T-helper 17 cell (primary cell): ENCODE measurements at places on chromosomes 4 and X.

DNA sequence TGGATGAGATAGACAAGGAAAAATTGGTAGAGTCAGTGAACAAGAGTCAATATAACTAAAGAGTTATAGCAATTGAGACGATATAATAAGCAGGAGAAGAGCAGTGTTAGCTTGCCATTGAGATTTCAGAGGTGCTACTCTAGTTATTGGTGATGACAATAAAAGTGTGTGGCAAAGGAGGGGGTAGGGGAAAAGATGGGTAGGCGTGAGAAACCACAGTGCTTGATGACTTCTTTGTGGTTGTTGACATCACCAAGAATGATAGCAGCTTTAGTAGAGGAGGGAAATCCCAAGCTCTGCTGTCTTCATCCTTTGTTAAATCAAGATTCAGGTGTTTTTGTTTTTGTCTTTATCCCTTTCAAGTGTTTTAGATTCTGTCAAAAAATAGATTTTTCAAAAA is 179.9 kb upstream of the PPP3CA start:
- peak; percentile 8 for DNase-seq
- H3K36me3 ChIP-seq: no peaks in the 10 kb centered on the region
- H3K4me3 ChIP-seq: peak overlapping the region; percentile 78
- H3K27me3 ChIP-seq: peaks cover 11% of the 10 kb centered on the region
- H3K4me1 ChIP-seq: peaks cover 10% of the 10 kb centered on the region

DNA sequence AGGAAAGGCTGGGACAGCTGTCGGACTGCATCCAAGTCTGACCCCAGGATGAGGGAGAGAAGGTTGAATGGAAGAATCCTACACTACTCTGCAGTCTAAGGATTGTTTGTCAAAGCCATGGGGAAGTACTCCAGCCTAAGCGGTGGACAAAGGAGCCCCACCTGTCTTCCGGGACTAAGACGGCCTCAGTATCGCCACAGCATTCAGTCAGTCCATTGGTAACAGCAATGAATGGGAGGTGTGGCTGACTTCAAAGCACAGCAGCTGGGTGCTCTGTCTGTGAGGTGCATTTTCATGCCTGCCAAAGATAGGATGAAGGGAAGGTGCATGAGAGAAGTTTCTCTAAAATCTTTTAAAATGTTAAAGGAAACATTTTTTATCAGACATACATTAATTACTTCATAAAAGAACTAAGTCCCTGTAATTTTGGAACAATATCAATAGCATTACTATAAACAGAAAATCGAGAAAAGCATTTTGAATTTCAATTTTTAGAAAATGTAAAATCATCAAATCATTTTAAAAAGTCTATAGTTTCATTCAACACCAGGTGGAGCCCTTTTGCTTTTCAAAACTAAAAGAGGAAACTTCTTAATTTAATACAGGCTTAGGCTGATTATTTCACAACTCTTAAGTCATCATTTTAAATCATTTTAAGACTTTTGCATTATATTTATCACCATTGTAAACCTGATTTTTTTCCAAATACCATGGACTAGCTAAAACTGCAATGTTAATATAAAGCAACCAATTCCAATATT is 27.6 kb upstream of the INTU start:
- peaks cover 31% of the 10 kb centered on the region for H3K27me3 ChIP-seq
- no peak overlapping the region for H3K27ac ChIP-seq
- H3K4me3 ChIP-seq: no peak overlapping the region
- H3K36me3 ChIP-seq: peaks cover 2% of the 10 kb centered on the region
- H3K4me1 ChIP-seq: no peaks in the 10 kb centered on the region

DNA sequence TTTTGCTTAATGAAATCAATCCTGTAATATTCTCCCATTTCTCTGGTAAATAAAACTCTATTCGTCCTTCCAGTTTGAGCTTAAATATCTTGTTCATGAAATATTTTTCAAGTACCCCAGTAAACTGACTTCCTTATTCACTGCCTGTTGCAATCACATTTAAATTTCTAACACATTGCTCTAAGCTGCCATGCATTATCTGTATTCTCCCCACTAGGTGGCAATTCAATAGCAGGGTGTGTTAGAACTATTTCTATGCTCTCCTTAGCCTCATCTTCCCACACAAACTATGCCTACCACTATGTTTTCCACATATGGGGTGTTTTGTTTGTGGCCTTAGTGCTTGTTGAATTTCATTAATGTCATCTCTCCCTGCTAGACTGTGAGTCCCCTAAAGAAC is 377.1 kb upstream of the HS3ST1 start:
- no peak overlapping the region for H3K4me3 ChIP-seq
- no peak for DNase-seq

- H3K4me3 ChIP-seq: no peak overlapping the region
- H3K27me3 ChIP-seq: no peaks in the 10 kb centered on the region
- H3K27ac ChIP-seq: no peak overlapping the region
Observed at GRCh38 chrX:109844986-109845385, 111.9 kb upstream of the ACSL4 start.

DNA sequence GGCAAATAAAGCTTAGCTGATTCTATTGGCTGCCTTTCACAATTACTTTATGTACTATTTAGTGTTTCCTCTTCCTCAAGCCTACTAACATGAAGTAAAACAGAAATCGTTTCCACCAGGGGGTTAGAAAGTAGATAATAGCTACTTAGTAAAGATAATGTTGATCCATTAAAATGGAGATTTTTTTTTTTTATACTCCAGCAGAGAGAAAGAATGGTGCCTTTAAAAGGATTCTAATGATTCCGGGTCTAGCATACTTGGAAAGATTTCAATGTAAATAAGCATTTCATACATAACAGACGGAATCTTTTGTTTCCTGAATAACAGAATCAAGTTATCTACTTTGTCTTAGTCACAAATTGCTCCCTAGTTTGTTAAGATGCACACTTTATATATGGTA is 37.1 kb downstream of the GK start:
- H3K27me3 ChIP-seq: no peaks in the 10 kb centered on the region
- H3K36me3 ChIP-seq: peaks cover 2% of the 10 kb centered on the region
- no peak for DNase-seq
- H3K4me3 ChIP-seq: no peak overlapping the region
- H3K4me1 ChIP-seq: peaks cover 2% of the 10 kb centered on the region

- no peak overlapping the region for H3K4me3 ChIP-seq
- no peak for DNase-seq
- H3K36me3 ChIP-seq: no peaks in the 10 kb centered on the region
- no peaks in the 10 kb centered on the region for H3K27me3 ChIP-seq
- H3K4me1 ChIP-seq: no peaks in the 10 kb centered on the region
Observed at GRCh38 chr4:188691811-188692210, 552.6 kb downstream of the TRIML1 start.

GRCh38 chr4:183288955-183289354 is 31.1 kb downstream of the CLDN22 start:
- H3K36me3 ChIP-seq: peaks cover 3% of the 10 kb centered on the region
- H3K27me3 ChIP-seq: no peaks in the 10 kb centered on the region
- H3K4me1 ChIP-seq: peaks cover 10% of the 10 kb centered on the region
- no peak for DNase-seq

GRCh38 chr4:46508216-46508615 is 118.3 kb upstream of the GABRA2 start:
- no peaks in the 10 kb centered on the region for H3K36me3 ChIP-seq
- H3K27ac ChIP-seq: no peak overlapping the region
- H3K27me3 ChIP-seq: no peaks in the 10 kb centered on the region
- no peaks in the 10 kb centered on the region for H3K4me1 ChIP-seq
- DNase-seq: no peak

DNA sequence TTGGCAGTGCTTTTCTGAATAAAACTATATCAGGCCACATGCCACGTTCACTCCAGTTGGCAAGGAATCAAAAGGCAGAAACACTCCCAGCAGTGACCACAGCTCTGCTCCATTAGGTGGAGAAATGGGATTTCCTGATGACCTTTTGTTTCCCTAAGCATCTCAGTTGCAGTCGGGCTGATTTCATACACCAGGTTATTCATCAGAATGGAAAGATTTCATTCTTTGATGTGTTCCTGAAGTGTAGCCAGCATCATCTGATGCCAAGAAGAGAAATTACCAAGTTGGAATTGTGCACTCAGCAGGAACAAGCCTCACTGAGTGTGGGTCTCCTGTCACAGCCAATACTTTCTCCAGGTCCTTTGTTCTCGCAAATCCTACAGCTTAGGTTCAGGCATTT is 193.7 kb downstream of the SPATA18 start:
- no peaks in the 10 kb centered on the region for H3K4me1 ChIP-seq
- no peak for DNase-seq
- H3K36me3 ChIP-seq: no peaks in the 10 kb centered on the region
- no peaks in the 10 kb centered on the region for H3K27me3 ChIP-seq

GRCh38 chr4:16140879-16141249 is 57.0 kb upstream of the PROM1 start:
- peaks cover 2% of the 10 kb centered on the region for H3K36me3 ChIP-seq
- DNase-seq: no peak
- no peak overlapping the region for H3K4me3 ChIP-seq
- peaks cover 20% of the 10 kb centered on the region for H3K27me3 ChIP-seq
- H3K27ac ChIP-seq: no peak overlapping the region

DNA sequence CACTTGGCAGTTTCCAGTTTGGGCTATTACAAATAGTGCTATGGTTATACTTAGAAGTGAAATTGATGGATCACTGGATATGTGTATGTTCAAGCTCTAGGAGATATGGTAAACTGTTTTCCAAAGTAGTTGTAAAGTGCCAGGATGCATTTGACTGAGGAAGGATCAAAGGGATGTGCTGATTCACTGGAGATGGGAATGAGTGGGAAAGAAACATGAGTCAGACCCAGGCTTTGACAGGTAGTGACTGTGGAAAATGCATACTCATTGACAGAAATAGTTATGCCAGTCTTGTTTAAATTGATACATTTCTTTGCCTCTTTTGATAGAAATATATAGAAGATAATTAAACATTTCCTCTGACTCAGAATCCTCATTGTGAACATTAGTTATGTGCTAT is 77.9 kb downstream of the CEP135 start:
- H3K4me3 ChIP-seq: no peak overlapping the region
- no peaks in the 10 kb centered on the region for H3K27me3 ChIP-seq

GRCh38 chrX:17081511-17081910 is 135.1 kb downstream of the REPS2 start:
- H3K27me3 ChIP-seq: peaks cover 11% of the 10 kb centered on the region
- no peak overlapping the region for H3K27ac ChIP-seq
- no peak overlapping the region for H3K4me3 ChIP-seq
- no peak for DNase-seq
- peaks cover 2% of the 10 kb centered on the region for H3K36me3 ChIP-seq
- H3K4me1 ChIP-seq: no peaks in the 10 kb centered on the region

- H3K27ac ChIP-seq: no peak overlapping the region
- H3K4me3 ChIP-seq: no peak overlapping the region
- H3K4me1 ChIP-seq: peaks cover 2% of the 10 kb centered on the region
- H3K36me3 ChIP-seq: no peaks in the 10 kb centered on the region
Observed at GRCh38 chrX:120111611-120112010, 4.1 kb downstream of the RHOXF1 start.

DNA sequence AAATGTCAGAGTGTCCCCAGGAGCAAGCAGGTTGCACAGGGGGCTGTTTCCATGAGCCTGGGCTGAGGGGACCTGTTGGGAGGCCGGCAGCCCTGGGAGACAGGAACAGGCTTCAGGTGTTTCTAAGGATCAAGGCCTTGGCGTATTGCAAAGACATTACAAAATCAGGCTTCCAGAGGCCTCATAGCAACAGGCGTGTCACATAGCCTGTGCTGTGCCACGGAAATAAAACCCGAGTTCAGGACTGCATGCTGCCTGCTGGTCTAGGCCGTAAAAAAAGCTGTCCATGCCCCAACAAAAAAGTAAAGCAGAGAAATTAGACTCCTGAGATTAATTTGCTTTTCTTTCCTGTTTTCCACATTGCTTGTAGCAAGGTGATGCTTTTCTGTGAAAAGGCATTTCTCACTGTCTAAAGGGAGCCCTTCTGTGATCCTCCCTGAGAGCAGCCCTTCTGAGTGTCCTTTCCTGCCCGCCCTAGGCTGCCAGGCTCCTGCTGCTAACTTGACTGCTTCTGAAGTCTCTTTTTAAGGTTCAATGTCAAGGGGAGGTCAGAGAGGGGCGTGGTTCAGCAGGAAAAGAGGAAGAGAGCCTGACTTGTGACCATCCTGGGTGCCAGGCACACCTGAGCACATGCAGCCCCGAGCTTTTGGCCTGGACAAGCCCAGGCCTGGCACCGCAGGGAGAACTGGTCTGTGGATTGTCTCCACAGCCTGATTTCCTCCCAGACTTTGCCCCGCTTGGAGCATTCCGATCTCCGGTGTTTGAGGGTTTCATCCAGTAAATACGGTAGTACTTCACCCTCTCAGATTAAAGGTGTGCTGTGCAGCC is 21.3 kb downstream of the SHROOM2 start:
- no peak overlapping the region for H3K4me3 ChIP-seq
- H3K36me3 ChIP-seq: no peaks in the 10 kb centered on the region
- no peak overlapping the region for H3K27ac ChIP-seq
- H3K4me1 ChIP-seq: no peaks in the 10 kb centered on the region
- no peak for DNase-seq

- no peaks in the 10 kb centered on the region for H3K36me3 ChIP-seq
- no peak overlapping the region for H3K4me3 ChIP-seq
- H3K27ac ChIP-seq: no peak overlapping the region
- no peaks in the 10 kb centered on the region for H3K27me3 ChIP-seq
- DNase-seq: no peak
Observed at GRCh38 chrX:127726227-127726626, 326.0 kb downstream of the ACTRT1 start.

- DNase-seq: no peak
- no peaks in the 10 kb centered on the region for H3K27me3 ChIP-seq
- H3K36me3 ChIP-seq: peaks cover 8% of the 10 kb centered on the region
- peak overlapping the region; percentile 99 for H3K4me3 ChIP-seq
- peak overlapping the region; percentile 97 for H3K27ac ChIP-seq
- H3K4me1 ChIP-seq: peaks cover 23% of the 10 kb centered on the region
Observed at GRCh38 chrX:71534773-71535544, 2.1 kb downstream of the OGT start.

DNA sequence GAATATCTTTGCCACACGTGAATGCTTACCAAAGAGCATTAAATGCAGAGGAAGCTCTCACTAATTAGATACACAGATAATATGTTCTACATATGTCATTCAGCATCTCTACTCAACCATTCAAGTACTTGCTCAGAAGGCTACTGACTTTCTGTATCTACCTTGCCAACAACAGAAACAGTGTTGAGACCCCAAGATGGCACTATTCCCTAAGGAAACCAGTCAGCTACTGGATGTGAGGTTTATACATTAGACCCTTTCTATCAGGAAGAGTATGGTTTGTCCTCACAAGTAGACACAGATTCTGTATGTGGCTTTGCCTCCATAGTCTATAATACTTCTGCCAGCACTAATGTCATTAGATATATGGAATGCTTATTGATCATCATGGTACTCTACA is 443.9 kb upstream of the INTU start:
- no peak for DNase-seq
- H3K36me3 ChIP-seq: no peaks in the 10 kb centered on the region
- H3K27ac ChIP-seq: no peak overlapping the region
- no peaks in the 10 kb centered on the region for H3K4me1 ChIP-seq

DNA sequence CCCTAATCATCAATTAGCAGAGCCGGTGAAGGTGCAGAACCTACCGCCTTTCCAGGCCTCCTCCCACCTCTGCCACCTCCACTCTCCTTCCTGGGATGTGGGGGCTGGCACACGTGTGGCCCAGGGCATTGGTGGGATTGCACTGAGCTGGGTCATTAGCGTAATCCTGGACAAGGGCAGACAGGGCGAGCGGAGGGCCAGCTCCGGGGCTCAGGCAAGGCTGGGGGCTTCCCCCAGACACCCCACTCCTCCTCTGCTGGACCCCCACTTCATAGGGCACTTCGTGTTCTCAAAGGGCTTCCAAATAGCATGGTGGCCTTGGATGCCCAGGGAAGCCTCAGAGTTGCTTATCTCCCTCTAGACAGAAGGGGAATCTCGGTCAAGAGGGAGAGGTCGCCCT is 3.3 kb upstream of the OPN1LW start:
- H3K4me3 ChIP-seq: no peak overlapping the region
- no peak for DNase-seq
- H3K27me3 ChIP-seq: no peaks in the 10 kb centered on the region
